ENCODE measurements at places on chromosomes 3 and 15.
A peak's percentile ranks its signal among the peaks of the same experiment; 100 is the strongest.

GRCh38 chr15:65363306-65363705 lies 14.5 kb downstream of the IGDCC3 start:
- no peak for DNase-seq

GRCh38 chr15:48868023-48868422 lies 9.9 kb upstream of the EID1 start:
- no peak for DNase-seq

GRCh38 chr3:37456270-37456708 lies 281.9 kb upstream of the LRRFIP2 start:
- DNase-seq, result peak; percentile 85

DNA sequence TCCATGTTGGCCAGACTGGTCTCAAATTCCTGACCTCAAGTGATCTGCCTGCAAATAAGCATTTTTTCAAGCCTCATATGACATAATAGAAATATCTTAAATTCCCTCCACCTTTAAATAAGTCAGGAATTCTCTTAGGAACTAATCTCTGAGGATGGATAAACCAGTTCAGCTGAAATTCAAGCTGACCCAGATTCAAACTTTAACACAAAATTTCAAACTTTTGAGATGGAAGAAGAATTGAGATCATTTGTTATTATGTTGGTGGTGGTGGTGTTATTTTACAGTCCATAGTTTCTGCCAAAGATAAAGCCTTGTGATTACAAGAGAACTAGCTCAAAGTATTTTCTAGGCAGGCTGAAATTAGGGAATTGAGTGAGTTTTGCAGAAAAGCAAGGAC lies 85.5 kb downstream of the SSR3 start:
- DNase-seq, result no peak

- DNase-seq, result no peak
Observed at GRCh38 chr15:33200444-33200843, 5.9 kb upstream of the FMN1 start.

GRCh38 chr3:15107075-15107947 lies 8.4 kb upstream of the RBSN start:
- no peak for DNase-seq

- no peak for DNase-seq
Observed at GRCh38 chr15:83721031-83721430, 67.1 kb downstream of the ADAMTSL3 start.

- no peak for DNase-seq
Observed at GRCh38 chr15:75022783-75023180, 608 bp upstream of the PPCDC start.

DNA sequence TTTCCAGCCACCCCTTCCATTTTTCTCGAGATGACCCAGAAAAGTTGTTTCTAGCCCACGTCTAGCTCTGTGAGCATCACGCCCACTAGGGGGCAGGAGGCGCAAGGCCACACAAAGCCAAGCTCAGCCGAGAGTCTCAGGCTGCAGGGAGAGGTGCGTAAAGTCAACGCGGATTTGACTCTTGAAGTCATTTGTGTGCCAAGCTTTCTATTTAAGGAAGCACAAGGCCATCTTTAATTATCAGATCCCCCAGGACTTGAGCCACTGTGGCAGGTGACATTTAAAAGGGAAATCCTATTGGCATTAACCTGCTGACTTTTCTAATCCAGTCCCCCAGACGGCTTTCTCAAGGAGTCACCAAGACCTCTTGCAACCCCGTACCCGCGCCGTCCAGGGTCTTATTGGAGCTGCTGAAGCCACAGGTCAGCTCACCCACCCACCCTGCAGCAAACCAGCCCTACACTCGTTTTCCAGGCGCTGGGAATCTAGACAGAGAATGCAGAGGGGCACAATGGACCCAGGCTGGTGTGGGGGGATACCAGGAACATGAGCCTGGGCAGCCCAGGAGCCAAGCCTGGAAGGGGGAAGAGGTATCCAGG lies 62.1 kb downstream of the CAPN7 start:
- DNase-seq, result peak; percentile 74

DNA sequence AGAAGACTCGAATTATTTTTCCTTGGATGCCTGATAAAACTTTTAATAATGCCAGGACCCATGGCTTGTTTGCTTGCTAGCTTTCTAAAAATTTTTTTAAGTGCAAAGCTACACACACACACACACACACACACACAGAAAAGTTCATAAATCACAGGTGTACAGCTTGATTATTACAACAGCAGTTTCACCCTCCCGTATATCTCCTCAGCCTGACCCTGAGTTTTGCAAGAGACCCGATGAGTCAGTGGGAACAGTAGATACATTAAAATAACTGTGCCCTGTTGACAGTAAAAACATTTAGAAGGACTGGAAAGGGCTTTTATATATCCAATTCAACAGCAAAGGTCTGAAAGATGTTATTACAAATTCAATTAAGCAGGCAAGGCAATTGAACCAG lies 46.7 kb downstream of the EMC4 start:
- DNase-seq, result peak; percentile 29

DNA sequence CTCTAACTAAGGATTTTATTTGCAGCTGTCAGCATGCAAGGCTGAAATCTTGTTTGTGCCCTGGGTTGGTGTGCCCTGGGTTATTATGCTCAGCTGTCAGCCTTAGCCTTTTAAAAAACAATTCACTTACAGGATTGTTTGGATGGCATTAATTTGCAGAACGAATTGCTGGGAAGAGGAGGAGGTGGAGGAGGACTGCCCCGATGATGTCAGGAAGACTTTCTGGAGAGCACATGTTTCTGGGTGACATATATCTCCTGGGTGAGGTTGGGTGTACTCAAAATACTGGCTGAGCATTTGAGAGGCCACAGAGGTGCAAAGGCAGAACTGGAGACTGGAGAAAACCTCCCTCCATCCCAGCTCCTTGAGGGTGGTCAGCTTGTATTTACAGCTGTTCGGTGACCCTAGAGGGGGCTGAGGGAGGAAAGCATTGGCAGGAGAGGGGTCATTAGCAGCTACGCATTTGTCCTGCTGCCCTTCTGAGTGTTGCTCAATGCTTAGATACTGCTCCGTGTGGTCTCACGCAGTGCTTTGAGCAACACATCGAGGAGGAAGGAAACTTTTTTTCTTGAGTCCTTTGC lies 59.8 kb upstream of the PSMD6 start:
- DNase-seq, result no peak

GRCh38 chr15:34654625-34655024 lies 71.2 kb upstream of the GOLGA8B start:
- no peak for DNase-seq

DNA sequence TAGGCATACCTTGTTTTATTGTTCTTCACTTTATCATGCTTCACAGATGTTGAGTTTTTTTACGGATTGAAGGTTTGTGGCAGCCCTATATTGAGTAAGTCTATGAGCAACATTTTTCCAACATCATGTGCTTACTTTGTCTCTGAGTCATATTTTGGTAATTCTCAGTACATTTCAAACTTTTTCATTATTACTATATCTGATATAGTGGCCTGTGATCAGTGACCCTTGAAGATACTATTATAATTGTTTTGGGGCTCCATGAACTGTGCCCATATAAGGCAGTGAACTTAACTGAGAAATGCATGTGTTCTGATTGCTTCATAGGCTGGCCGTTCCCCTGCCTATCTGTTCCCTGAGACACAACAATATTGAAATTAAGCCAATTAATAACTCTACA lies 42.8 kb upstream of the NSMCE3 start:
- no peak for DNase-seq

GRCh38 chr15:94205366-94205765 lies 26.0 kb upstream of the MCTP2 start:
- no peak for DNase-seq

DNA sequence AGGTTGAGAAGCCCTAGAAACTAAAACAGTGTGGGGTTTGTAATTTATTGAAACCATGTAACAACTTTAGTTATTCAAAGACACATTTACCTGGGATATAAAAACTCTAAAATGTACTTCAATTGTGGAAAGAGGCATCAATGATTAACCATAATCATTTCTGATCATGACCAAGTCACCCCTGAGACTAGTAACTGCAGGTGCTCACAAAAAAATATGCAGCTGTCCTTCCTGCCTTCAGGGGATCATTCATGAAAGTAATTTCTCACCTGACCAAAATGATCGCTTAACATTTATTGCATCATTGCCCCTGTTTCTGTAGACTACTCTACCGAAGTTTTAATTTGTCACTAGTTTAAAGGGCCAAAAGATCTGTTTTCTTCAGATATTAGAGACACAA lies 9.0 kb downstream of the ACP3 start:
- DNase-seq, result no peak

GRCh38 chr3:148084931-148085330 lies 612.8 kb upstream of the AGTR1 start:
- no peak for DNase-seq

GRCh38 chr3:121231872-121232271 lies 313.9 kb downstream of the POLQ start:
- DNase-seq, result no peak

GRCh38 chr15:76183930-76184649 lies 124.3 kb downstream of the TMEM266 start:
- DNase-seq, result no peak

DNA sequence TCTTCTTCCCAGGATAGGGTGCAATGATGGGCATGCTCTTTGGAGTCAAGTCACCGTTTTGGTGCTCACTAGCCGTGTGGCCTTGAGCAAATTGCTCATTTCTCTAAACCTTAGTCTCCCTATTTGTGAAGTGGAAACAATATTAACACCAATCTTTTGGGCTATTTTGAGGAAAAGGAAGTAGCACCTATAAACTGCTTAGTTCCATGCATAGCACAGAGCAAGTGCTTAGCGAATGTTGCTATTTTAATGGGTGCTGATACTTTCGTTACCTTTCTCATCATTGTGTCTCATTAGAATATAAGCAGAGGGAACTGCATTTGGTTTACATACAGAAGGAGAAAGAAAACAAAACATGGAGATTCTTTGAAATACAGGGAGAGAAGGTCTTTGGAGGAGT lies 66.1 kb downstream of the BOC start:
- DNase-seq, result no peak

GRCh38 chr3:133851266-133851906 lies 44.3 kb downstream of the RAB6B start:
- no peak for DNase-seq

DNA sequence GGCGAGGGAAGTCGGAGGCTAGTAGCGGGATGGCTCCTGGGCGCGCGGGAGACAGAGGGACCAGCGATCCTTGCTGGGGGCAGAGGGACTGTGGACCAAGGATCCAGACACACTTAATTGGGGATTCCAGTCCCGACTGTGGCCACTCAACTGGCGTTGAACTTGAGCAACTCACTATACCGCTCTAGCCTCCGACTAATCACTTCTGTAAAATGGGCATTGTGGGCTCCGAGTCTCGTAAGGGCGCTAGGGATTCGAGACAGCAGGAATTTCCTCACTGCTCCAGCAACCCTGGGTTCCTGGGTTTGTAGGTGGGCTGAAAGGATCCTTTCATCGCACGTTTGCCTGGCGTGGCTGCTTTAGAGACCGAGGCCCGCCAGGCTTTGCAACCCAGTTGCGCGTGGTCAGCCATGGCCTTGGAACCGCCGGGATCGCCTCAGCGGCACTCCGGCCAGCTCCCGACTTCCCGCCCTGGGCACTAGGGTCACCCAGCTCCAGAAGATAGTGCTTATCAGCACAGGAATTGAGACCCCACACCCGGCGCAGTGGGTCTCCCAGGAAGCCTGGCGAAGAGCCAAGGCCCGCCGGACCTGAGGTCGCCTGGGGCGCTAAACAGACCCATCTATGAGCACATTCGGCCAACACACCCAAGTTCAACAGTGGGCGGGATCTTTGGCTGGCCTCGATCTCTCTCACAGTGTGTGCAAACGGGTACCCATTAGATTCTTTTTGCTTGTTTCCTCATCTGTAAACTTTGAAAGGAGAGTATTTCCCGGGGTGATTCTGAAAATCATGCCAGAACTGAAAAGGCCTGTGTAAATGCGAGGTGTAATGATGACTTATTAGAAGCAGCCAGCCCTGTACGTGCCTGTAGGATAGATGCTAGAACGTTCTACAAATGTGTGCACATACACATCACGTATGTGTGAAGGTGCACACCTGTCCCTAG lies 9.9 kb downstream of the FOXL2 start:
- DNase-seq, result no peak

DNA sequence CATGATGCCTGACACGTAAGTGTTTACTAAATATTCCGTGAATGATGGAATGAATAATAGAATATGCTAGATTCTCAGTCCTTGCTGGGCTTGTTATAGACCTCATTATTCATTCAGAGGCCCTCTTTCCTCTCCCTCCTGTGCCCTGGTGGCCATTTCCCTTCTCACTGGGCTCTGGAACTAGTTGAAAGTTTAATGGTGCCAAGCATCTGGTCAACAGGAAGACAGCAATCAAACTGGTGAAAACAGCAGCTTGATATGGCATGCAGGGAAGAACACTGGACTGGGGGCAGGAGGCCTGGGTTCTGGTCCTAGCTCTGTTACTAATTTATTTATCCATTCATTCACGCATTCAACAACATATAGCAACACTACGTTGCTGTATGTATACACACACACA lies 3.7 kb upstream of the APOD start:
- DNase-seq, result no peak

DNA sequence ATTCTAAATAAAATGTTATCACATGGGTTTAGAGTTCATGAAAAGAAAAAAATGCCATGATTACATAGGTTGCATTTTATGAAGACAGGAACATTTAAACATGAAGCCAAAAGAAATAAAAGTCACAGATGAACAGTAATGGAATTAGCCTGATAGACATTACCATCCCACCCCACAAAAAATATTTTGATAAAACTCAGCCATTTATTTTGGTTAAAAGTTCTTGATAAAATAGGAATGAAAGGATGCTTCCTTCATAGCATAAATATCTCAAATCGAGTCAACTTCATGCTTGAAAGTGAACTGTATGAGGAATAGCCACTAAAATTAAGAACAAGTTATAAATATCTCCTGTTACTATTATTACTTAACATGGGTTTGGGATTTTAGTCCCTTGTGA lies 101.9 kb upstream of the TMC3 start:
- no peak for DNase-seq

- DNase-seq, result no peak
Observed at GRCh38 chr3:963755-964154, 129.1 kb upstream of the CNTN6 start.

GRCh38 chr3:100796556-100796955 lies 87.3 kb downstream of the TFG start:
- no peak for DNase-seq

DNA sequence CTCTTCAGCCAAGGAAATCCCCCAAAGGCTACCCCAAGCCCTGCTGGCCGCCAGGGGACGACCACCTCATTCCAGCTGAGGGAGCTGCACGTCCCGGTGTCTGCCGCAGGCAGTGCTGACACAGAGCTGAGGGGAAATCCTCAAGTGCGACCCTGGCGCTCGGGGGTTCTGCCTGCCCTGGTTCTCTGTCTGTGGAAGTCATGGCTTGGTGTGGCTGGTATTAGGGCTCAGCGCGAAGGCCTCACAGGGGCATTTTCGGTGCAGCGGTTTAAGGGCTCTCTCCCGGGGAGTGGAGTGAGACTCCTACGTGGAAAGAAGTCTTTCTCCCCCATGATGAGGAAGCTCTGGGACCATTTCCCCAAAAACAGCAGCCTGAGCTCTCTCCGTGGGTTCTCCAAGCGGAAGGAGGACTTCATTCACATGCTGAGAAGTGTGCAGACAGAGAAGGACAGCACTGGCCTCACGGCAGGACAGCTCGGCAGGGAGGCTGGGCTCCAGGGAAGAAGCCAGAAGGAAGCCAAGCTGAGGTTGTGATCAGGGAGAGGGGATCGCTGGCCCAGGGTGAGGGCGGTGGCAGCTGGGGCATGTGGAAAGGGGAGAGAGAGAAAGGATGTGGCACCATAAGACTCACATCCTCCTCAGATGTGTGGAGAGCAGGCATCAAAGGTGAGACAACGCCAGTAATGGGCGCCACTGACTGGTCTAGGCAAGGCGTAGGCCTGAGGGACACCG lies 48.6 kb downstream of the KLF15 start:
- no peak for DNase-seq

GRCh38 chr3:13552857-13553652 lies 4.1 kb downstream of the FBLN2 start:
- no peak for DNase-seq
